ENCODE measurements at places on chromosomes 12 and 14.
A peak's percentile ranks its signal among the peaks of the same experiment; 100 is the strongest.

DNA sequence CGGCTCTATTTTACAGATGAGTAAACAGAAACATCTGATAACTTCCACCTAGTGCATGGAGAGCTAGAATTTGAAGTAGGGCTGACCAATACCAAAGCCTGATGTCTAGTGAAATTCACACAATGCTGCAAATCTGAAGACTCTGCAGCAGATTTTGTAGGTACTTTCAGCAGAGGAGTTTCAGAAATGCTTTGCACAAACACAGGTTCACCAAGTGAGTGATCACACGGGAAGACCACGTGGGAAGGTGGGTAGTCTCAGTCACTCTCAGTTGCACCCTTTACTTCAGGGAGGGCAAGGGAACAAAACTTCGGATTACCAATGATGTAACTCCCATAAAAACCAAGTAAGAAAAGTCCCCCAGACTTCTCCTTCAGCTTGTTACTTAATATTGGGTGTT lies 63.3 kb upstream of the DAAM1 start:
- no peak for DNase-seq

DNA sequence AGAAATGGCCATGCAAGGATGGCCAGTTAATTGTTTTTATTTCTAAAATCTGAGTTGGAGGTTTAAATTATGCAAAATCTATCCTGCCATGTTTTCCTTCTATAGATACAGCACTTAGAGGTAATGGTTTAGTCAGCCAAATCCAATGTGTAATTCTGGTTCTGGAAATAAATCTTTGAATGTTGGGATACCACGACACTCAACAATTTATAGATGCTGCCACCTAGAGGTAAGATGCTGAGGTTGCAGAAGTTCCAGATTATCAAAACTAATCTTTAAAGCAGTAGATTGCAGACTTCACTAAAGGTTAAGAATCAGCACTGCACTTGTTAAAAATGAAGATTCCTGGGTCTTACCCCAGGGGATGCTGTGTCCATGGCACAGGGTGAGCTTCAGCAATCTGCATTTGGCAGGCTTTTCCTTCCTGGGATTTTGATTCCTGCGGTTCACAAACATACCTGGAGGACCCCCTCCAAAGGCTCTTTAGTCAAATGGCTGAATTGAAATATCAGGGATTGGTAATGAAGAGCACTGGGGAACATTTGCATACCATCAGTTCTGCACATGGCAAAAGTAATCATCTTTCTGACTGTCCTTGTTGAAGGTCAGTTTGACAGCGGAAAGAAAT lies 53.4 kb upstream of the ANO4 start:
- DNase-seq, result no peak

DNA sequence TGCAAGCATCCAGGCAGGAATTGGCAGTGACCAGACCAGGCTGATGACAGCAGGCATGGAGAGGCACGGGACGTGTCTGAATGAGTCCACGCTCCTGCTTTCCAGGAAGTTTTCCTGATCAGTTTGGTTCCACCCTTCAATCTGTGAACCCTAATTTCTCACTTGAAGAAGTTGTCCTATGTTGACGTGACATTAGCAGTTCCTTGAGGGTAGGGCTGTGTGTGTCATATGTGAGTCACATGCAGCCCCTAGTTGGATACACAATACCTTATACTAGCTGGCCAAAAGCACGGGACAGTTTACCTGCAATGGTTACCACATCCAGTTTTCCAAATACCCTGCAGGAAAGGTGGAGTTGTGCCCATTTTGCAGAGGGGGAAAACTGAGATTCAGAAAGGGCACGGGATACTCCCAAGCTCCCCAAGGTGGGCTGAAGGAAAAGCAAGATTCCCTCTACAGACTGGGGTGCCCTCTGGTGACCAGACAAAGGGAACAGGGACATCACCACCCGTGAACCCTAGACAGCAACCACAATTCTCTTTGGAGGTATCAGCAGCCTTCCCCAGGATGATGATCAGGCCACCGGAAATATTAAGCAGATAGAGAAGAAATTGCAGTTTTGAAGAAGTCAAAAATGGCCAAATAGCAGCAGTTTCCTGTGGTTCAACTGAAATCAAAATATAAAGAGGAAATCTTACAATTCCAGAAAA lies 194.5 kb downstream of the PHETA1 start:
- DNase-seq, result no peak

DNA sequence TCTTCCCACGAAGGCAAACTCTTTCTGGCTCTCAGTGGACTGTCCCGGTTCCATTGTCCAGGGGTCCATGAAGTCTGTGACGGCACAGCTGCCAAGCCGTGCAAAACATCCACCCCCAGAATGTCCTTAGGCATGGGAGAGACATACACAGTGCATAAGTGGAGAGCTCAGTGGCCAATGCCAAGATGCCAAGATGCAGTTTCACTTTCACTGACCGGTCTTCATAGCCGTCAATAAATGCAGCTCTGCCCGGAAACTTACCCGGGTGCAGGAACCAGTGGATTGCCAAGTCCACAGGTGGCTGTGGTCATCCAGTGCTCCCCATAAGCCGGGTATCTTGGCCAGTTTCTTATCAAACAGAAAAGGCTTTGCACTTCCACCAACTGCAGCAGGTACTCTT lies 162.3 kb downstream of the PTCSC3 start:
- no peak for DNase-seq

DNA sequence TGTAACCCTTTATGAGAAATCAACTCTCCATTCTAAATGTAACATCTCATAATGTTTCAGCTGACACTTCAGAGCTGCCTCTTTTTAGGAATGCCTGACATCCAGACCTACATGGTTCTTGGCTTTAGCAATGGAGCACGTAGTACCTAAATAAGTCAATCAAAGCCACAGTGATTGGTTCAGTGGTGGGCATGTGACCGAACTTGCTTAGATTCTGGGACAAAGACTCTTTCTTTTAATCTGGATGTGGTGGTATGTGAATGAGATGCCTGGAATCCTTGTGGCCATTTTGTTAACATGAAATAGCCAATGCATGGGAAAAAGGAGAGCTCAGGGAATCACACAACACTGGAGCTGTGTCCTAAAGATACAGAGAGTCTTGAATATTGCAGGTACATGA lies 11.8 kb downstream of the GPR65 start:
- DNase-seq, result no peak

DNA sequence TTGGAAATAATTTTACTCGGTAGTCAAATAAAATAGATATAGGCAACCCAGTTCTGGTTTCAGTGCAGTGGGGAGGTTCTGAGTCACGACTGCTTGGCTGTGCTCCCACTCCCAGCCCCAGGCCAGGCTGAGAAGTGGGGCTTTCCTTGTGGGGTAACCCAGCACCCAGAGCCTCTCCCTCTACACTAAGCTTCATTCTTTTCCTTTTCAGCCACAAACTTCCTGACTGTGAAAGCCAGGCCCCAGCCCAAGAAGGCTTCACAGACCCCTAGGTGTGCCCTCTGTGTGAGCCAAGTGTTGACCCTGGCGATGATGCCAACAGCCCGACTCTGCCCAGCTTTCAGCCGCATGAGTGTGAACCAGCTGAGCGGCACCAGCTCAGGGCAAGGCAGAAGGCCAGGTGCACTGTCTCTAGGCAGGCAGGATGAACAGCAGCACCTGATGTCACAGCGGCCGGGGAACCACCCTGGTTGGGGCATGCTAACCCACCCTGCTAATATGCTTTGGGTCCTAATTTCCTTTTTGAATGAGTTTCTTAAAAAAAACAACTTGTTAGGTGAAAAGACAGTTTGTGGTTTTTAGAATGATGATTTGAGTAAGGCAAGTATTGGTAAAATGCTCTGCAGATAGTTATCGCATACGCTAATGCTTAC lies 42.2 kb upstream of the ATP23 start:
- DNase-seq, result peak; percentile 29

DNA sequence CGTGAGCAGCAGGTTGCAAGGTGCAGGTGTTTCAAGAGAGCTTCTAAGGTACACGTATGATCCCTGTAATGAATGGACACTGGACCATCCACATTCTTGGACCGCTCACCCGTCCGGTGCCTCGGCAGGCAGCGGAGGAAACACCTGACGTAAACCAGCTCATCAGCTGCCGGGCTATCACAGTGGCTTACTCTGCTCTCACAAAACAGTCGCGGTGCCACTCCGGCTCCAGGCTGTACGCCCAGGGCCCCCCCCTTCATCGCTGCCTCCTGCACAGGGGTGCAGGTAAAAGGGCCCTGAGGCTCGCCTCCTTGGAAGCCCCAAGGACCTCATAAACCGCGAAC lies 436 bp downstream of the VPS33A start:
- peak; percentile 42 for DNase-seq

GRCh38 chr14:49770212-49770817 lies 2.4 kb downstream of the KLHDC2 start:
- no peak for DNase-seq

GRCh38 chr14:100629696-100630095 lies 42.5 kb upstream of the BEGAIN start:
- DNase-seq, result no peak

DNA sequence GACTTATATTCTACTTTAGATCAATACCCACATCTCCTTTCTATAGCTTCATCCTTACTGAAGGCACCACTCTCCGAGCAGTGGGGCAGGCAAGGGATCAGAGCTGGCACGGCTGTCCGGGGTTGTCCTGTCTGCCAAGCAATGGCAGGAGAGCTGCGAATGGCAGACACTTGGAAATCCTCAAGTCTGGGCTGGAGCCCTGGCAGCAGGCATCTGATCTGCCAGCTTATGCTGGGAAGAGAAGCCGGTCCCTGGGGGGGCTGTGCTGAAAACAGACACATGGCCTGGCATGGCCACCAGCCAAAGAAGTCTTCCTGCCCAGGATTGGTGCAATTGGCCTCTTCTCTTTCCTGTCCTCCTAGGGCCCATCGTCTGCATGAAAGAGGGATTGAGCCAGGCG lies 280.2 kb upstream of the PWP1 start:
- no peak for DNase-seq

- no peak for DNase-seq
Observed at GRCh38 chr12:52005903-52006703, 643 bp upstream of the TAMALIN start.

- DNase-seq, result no peak
Observed at GRCh38 chr14:33511851-33512640, 438.8 kb downstream of the EGLN3 start.

DNA sequence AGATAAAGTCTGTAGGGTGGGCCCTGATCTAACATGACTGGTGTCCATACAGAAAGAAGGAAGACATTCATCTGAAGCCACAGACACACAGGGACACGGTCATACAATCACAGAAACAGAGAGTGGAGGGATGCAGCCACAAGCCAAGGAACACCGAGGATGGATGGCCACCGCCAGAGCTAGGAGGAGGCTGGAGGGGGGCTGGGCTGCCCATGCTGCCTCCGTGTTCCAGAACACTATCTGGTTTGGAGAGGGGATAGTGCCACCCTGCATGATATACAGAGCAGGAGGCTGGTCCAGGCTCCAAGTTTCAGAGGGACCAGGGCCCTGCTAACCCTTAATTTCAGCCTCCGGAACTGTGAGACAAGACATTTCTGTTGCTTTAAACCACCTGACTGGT lies 8.7 kb downstream of the KRT75 start:
- no peak for DNase-seq

DNA sequence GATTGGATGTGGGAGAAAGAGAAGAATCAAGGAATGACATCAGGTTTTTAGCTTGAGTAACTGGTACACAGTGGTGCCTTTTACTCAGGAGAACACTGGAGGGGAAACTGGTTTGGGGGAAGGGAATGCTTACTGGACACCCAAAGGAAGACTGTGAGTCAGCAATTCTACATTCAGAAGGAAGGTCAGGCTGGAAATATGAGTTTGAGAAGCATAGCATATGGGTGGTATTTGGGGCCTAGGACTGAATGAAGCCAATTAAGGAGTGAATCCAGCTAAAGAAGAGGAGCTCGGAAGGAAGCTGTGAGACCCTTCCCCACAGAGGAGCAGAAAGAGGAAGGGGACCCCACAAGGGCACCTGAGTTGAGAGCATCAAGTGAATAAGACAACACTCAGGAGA lies 35.4 kb downstream of the DMAC2L start:
- no peak for DNase-seq

DNA sequence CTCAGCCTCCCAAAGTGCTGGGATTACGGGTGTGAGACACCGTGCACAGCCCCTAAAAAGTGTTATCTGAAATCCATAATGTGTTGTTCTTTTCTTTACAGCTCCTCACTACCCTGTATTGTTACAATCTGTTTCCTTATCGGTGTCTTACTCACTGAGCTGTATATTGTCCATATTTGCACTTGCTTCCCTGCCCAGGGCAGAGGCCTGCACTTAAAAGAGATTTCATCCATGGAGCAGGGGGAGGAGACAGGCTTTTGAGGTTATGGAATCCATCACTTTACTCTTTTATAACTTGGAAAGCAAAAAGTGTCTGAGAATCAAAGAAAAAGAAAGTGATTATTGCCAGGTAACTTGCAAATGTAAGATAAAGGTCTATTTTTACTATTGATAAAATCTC lies 251.0 kb downstream of the DIO2 start:
- no peak for DNase-seq

GRCh38 chr12:28563936-28564335 lies 373.7 kb downstream of the CCDC91 start:
- no peak for DNase-seq

- no peak for DNase-seq
Observed at GRCh38 chr12:52267266-52267665, 7.2 kb upstream of the KRT86 start.

DNA sequence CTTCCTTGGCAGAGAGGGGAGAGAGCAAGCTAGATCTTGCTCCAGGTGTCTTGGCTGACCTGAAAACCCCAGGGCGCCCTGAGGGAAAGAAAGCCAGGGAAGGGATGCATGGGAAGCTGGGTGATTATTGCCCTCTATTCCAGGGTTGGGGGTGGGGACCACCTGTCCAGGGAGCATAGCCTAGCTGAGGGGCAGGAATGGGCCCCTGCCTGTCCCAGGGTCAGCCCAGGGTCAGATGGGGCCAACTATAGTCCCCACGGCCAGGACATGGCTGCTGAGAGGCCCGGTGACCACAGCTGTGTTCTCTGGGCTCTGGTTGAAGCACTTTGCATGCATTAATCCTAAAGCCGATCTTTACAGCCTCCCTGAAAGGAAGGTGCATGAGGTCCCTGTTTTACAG lies 30.1 kb upstream of the ZFP36L1 start:
- DNase-seq, result no peak

DNA sequence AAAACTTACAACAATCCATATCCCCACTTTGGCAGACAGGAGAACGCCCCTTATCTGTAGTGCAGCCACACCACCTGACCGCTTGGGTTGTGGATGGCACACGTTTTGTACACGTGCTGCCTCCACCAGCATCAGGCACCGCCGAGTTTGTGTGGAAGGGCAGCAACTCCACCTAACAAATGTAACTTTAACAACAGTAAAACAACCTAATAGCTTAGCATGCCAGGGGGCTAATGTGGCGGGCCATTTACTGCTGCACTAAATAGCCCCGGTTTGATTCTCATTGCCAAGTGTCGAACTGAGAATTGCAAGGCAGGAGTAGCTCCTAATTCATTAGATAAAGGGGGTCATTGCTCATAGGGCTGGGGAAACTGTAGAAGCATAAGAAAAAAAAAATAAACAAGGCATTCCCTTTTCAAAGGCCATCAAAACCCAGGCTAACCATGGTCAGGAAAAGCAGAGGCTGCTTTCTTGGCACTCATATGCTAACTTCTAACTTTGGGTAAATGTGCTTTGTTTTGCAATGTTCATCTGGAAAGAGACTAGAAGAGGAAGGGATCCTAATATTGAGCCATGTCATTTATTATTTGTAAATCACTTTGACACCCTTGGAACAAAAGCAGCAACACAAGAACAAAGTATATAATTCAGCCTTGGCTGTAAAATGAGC lies 279.7 kb upstream of the SOX5 start:
- no peak for DNase-seq

Data from effector CD8-positive, alpha-beta T cell (primary cell).